ENCODE measurements at places on chromosomes 7 and 10.
A peak's percentile ranks its signal among the peaks of the same experiment; 100 is the strongest.

DNA sequence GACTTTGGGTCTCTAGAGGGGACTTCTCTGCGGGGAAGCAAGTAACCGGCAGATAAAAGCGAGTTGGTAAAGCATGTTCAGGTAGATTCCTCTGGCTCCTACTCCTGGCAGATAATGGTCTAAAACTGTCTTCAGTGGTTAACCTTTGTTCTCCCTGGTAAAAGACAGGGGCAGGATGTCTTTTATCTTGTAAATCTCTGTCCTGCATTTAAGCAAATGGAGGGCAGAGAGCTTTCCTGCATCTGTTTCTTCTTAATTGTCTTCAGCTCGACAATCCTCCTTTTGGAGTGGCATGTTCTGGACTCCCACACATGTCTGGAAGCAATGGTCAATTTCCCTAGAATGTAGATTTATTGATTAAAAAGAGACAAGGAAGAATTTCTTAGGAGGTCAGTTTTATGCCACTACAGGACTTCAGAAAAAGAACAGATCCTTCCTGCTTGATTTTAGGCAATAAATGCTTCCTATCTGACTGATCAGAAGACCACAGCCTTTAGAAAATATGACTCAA lies 16.6 kb downstream of the C7orf33 start:
- no peak for DNase-seq

DNA sequence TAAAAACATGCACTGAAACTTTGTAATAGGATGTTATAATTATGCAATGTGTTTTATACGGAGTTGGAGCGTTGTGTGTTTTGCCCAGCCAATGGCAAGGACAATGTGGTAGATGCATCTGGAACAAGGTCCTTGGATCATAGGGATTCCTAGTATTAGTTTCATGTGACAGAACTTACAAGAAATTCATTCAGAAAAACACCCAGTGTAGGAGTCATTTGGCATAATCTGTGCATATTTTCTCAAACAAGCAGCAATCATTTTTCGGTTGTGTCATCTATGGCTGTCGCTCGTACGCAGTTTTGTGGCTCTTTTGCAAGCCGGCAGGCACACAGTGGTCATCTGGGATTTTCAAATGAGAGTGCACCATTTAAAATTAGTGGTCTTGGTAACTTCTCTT lies 19.8 kb downstream of the CREB5 start:
- DNase-seq: no peak

DNA sequence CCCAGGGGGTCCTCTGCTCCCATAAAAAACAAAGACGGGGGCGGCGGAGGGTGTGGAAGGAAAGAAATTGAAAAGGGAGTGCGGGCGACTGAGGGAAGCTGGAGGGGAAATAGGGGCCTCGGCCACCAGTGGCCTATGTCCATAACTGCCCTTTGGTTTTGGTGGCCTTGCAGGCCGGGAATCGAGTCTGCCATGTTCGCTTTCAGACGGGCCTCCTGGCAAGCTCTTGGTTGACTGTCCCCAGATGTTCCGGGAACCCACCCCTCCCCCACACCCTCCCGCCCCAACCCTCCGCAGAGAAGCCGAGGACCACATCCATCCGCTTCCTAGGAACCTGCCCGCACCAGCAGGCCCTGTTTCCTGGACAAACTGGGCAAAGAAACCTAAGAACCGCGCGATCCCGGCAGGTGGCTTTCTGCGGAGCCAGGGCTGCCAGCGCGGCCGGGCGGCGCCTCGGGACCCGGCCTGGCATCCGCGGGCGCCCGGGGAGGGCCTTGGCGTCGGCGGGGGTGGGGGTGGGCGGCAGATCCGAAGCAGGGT lies 20.0 kb upstream of the GATA3 start:
- DNase-seq: no peak

- DNase-seq: no peak
These were observed 5.7 kb upstream of the CELF2 start for GRCh38 chr10:11011984-11012383.

DNA sequence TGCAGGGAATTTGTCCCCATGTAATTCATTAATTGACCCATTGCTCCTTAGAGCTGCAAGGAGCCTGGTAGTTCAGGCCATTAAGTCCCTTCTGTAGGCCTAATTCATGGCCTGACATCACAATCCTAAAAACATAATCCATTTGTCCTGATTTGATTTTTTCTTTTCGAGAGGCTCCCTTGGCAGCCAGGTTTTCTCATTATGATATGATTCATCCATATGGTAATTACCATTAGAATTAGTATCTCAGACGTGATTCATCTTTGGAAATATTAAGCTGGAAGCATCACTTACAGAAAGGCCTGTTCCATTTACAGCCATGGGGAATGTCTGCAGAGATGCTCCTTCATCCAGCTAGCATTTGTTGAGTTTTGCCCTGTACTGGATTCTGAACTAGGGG lies 128.5 kb downstream of the PLCE1 start:
- DNase-seq: no peak

- no peak for DNase-seq
These were observed 107.8 kb downstream of the CUBN start for GRCh38 chr10:17021656-17022465.

- DNase-seq: peak; percentile 63
These were observed 1.8 kb upstream of the CCDC6 start for GRCh38 chr10:59907918-59908807.

DNA sequence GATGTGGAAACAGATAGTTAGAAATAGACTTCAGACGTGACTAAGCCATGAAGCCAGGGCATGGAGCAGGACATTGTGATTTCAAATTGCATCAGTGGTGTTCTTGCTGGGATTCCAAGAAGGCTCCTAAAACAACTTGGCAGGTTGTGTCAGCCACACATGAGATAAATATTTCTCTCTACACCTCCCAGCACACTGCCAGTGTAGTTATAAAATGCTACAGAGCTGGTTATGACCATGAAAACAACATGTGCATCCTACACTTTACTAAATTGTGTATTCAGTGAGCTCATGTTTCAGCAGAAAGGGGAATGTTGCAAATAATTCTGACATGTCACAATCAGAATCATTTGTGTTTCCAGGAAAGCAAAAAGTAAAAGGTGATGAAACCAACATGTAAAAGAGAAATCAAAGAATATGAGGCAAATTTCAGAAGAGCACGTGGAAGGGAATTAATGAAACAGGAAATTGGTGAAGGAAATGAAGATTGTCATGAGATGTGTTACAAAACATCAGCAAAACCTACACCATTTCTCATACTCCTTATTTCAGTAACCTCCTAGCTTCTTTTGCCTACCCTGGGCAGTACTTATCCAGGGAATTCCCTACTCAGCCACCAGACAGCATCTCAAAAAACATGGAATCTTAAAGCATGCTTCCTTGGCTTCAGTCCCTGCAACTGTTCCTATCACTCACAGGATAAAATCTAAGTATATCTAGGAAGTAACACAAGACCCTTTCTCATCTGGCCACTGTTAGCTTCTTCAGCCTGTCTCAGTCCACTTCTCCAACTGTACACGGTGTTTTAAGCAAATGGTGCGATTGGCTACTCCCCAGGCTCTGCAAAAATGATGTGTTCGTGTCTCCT lies 5.8 kb upstream of the CYP3A7 start:
- no peak for DNase-seq

GRCh38 chr10:79148452-79149344 lies 79.9 kb downstream of the ZMIZ1 start:
- no peak for DNase-seq

GRCh38 chr7:138568655-138569054 lies 108.6 kb downstream of the TRIM24 start:
- no peak for DNase-seq

- DNase-seq: no peak
These were observed 84.7 kb upstream of the IFRD1 start for GRCh38 chr7:112365551-112365950.

DNA sequence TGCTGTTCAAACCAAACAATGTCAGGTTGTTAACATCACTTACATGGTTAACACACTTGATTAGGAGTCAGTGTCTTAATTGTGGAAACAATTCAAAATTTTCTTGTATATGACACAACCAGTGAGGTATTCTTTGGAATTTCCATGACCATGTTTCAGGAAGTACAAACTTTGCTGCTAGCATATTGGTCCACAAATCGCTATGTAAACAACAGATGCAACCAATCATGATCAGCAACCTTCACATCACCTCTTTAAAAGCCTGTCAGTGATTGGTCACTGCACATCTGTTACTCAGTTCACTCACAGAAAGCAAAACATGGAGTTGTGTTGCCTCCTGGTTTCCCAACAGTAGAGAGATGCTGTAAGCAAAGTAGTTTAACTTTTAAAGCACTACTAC lies 108.9 kb upstream of the FAM3C start:
- peak; percentile 14 for DNase-seq

DNA sequence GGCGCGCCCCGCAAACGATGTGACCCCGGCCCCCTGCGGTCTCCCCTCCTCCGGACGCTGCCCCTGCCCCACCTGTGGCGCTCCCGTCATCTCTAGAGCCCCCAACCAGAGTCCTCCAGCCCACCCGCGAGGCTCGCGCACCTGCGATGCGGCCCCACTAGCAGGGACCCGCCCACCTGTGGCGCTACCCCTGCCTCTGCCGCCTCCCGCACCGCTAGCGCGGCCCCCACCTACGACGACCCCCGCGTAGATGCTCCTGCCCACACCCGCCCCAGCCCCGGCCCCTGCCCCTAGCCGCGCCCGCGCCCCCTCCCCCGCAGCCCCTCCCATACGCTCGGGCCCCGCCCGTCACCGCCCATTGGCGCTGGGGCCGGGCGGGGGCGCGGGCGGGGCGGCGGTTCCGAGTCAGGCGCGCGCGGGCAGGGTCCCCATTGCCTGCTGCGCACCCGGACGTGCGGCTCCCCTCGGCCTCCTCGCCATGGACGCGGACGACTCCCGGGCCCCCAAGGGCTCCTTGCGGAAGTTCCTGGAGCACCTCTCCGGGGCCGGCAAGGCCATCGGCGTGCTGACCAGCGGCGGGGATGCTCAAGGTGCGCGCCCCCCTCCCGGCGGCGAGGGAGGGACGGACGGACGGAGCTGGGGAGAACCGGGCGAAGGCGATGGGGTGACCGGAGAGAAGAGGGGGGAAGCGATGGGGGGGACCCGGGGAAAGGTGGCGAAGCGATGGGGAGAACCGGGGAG lies at the start of gene PFKP:
Gene PFKP (plus strand): TSS at position 431 of the 741 bp plus-strand sequence. CDS start 48 bp downstream, at position 479.
- peak; percentile 55 for DNase-seq

DNA sequence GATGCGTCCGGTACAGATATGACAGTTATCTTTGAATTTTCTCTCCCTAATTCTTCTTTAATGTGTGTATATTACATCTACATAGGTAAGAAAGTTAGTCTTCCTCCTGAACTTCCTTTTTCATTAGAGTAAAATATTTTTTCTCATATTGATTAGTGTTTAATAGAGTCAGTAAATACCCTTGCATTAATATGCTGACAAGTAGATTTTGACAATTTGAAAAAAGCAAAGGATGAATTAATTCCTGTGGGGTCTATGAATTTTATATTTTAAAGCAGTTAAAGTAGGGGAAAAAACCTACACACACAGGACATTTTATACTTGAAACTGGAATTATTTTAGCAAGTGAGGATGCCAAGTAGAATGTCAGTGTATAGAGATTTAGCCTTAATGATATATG lies 9.4 kb downstream of the OTUD1 start:
- no peak for DNase-seq

Measured in Caki2 (cell line).